ENCODE measurements at places on chromosomes 11 and 22.

- no peak for DNase-seq
Measured at GRCh38 chr11:73425108-73425507, 48.9 kb downstream of the RELT start.

DNA sequence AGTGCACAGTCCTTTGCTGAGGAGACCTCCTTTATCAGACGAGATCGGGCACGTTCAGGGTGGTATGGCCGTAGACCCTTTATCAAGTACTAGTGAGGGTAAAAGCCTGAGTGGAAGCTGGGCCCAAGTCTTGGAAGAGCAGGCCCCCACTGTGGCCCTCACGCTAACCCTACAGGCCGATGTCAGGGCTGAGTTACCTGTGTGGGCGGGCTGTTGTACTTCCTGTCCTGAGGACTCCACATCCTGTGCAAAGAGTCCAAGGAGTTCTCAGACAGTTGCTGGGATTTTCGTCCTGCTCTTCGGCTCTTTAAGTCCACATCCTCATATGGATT is 34.9 kb downstream of the RPL27A start:
- DNase-seq = no peak

GRCh38 chr22:45503816-45504372 is 1.2 kb downstream of the FBLN1 start:
- no peak for DNase-seq

- DNase-seq = no peak
Measured at GRCh38 chr11:126810776-126811175, 189.8 kb downstream of the KIRREL3 start.

GRCh38 chr22:20246368-20247009 is 21.6 kb downstream of the RTN4R start:
- no peak for DNase-seq

DNA sequence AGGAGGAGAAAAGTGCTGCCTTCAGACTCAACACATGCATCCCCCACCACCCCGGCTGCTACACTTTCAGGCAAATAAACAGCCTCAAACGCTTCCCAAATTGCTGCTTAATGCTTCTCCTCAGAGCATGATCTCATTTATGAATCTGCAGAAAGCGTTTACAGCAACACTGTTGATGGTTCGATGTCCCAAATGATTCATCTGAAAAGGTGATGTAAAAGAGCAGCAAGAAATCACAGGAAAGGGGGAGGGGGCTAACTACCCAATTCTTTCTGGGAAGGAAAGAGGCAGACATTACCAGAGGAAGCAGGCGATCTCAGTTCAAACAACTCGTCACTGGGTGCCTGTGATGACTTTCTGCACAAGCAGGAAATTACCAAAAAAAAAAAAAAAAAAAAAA is 119.6 kb downstream of the TENM4 start:
- DNase-seq = no peak

GRCh38 chr11:16154715-16155396 is 201.5 kb downstream of the SOX6 start:
- no peak for DNase-seq
